ELR (cell line): ENCODE measurements at places on chromosomes 2 and 18.

- no peak for DNase-seq
Observed at GRCh38 chr2:27242614-27242951, 20.3 kb downstream of the SLC30A3 start.

- DNase-seq: peak; percentile 21
Observed at GRCh38 chr2:64228918-64229317, 84.7 kb upstream of the PELI1 start.

DNA sequence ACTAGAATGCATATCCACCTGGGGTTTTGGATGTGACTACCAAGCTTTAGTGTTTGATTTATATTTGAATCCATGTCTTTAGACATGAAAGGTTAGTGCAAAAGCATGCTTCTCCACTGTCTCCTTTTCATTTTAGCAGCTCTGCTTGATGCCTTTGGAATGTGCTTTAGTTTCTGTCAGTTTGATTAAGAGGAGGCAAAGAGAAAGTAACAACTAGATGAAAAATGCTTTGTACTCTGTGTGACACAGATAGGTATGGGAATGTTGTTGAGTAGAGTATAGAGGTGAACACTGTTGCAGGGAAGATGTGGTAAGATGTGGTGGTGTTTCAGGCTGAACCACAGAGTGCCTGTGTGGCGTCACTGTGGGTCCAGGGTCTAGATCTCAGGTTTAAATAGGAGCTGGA, 19.8 kb downstream of the PIK3C3 start:
- no peak for DNase-seq

- no peak for DNase-seq
Observed at GRCh38 chr2:129887688-129888266, 91.7 kb upstream of the RAB6C start.

DNA sequence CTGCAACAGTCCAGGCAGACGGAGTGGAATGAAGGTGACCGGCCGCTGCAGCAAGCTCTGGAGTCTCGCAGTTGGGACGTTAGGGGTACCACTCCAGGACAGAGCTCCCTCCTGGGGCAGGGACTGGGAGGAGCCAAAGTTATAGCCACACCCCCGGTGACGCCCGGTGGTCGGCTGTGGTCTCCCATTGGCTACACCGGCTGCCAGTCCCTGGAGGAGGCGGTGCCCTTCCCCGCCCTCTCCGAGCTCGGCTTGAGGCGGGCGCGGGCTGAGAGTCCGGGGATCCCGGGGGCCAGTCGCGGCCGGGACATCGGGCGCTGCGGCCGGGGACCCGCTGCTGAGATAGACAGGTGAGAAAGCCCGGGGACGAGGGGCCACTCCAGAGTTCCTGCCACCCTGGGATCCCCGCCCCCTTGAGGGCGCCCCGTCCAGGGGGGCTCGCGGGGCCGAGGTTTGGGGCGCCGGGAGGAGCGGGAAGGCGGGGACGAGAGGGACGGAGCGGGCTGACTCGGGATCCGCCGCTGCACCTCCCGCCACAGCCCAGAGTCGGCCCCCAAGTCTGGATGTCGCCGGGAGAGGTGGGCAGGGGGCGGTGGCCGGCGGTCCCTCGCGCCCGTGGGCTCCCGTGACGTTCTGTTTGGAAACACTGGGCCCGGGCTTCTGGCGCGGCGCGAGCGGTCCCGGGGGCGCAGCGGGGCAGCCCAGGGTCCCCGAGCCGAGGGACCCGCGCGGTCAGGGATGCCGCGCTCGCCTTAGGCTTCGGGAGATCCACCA, at the start of gene PLEKHH2:
Gene PLEKHH2 (plus strand): TSS at position 231 of the 774 bp plus-strand sequence. CDS start 7,414 bp downstream, outside the sequence.
- DNase-seq: peak; percentile 89

GRCh38 chr18:56869189-56869777, 218.1 kb downstream of the WDR7 start:
- peak; percentile 78 for DNase-seq

DNA sequence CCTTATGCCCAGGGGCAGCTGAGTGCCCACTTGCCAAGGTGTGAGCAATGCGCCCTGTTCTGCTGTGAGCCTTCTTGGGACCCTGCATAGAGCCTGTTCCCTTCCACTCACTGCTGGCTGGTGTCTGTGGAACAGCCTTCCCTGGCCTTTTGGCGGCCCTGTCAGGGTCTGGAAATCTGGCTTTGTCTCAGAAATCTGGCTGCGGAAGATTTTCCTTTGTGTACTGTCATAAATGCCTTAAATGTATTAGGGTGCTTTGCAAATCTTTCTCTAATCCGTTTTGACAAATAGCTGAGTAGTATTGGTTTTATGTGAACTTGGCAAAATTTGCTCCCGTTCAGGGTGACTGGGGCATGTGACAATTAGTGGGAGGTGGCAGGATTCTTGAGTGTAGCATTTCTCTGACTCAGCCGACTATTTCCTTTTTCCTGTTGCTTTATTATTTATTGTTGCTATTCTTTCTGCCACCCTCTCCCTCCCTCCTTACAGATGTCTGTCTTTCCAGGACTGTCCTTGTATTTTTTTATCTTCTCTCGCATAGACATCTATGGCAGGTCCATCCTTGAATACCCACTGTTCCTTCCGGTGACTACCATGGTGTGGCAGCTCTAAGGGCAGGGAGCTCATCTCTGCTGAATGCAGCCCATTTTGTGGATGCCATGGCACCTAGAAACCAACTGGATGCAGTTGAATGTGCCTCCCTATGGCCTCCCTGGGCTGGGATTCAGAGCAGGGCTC, 41.8 kb downstream of the LDLRAD4 start:
- no peak for DNase-seq

GRCh38 chr2:45554742-45555140, 56.3 kb downstream of the SRBD1 start:
- peak; percentile 39 for DNase-seq
